ENCODE measurements at places on chromosomes 11 and 22. TPM values are rescaled to one million over a fixed set of nuclear protein-coding genes. Genes with fewer than 3 reads are reported as not detected.

PHOX2A gene
- total RNA-seq, result not detected

MS4A15 gene
- not detected for total RNA-seq

KCNQ1OT1 gene
- total RNA-seq, result 0.19 TPM

GPHA2 gene
- not detected for total RNA-seq

- no peaks in the 10 kb centered on the region for H3K36me3 ChIP-seq
- H3K27me3 ChIP-seq, result no peaks in the 10 kb centered on the region
- H3K4me1 ChIP-seq, result peaks cover 2% of the 10 kb centered on the region
- DNase-seq, result peak; percentile 87
- no peak overlapping the region for H3K4me3 ChIP-seq
Measured at GRCh38 chr11:16820324-16821092, 82.1 kb downstream of the C11orf58 start.

DNA sequence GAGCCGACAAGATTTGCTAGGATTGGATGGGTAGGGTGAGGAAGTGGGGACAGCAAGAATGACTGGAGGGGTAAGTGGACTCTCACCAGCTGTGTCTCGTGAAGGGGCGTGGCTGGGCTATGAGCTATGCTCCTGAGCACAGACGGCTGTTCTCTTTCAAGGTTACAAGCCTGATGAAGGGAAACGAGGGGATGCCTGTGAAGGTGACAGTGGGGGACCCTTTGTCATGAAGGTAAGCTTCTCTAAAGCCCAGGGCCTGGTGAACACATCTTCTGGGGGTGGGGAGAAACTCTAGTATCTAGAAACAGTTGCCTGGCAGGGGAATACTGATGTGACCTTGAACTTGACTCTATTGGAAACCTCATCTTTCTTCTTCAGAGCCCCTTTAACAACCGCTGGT is 19.9 kb downstream of the F2 start:
- no peaks in the 10 kb centered on the region for H3K4me1 ChIP-seq

GRCh38 chr22:29269731-29270474 is 1.8 kb downstream of the EWSR1 start:
- peak overlapping the region; percentile 90 for H3K4me3 ChIP-seq
- H3K27me3 ChIP-seq, result no peaks in the 10 kb centered on the region
- DNase-seq, result peak; percentile 24
- peaks cover 64% of the 10 kb centered on the region for H3K4me1 ChIP-seq
- H3K36me3 ChIP-seq, result peaks cover 65% of the 10 kb centered on the region

DNA sequence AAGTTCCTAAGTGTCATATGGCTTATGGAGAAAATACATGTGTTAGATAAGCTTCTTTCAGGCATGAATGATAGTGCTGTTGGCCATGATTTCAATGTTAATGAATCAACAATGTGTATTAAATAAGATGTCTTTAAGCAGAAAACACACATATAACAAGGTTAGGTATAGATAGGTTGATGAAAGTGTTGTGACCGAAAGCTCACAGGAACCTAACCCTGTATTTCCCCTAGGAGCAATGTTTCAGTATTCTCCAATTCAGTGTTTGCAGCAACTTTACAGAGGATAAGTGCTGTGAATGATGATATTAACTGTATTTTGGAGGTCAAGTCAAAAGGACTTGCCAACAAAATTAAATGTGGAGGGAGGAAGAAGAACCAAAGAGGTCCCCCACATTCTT is 82.8 kb upstream of the PRDM11 start:
- H3K4me3 ChIP-seq, result no peak overlapping the region
- H3K27ac ChIP-seq, result no peak overlapping the region
- no peaks in the 10 kb centered on the region for H3K27me3 ChIP-seq

DNA sequence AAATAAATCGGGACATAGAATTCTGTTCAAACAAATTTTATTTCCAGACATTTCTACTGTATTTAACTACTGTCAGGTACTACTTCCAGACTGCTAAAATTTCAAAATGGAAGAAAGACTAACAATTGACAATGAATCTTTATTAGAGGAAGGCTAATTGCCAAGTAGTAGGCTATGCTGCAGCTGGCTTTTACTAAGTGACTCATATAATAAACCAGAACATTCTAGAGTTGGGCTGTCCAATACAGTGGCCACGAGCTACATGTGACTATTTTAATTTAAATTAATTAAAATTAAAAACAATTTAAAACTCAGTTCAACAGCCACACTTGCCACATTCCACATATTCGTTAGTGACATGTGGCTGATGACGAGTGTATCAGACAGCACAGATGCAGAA is 27.6 kb downstream of the CHKA start:
- DNase-seq, result no peak
- H3K4me1 ChIP-seq, result no peaks in the 10 kb centered on the region
- H3K27ac ChIP-seq, result no peak overlapping the region
- no peaks in the 10 kb centered on the region for H3K27me3 ChIP-seq
- H3K4me3 ChIP-seq, result no peak overlapping the region

GRCh38 chr11:19844806-19845205 is 132.2 kb downstream of the NAV2 start:
- no peak overlapping the region for H3K4me3 ChIP-seq
- no peak overlapping the region for H3K27ac ChIP-seq
- H3K36me3 ChIP-seq, result no peaks in the 10 kb centered on the region
- no peaks in the 10 kb centered on the region for H3K27me3 ChIP-seq

DNA sequence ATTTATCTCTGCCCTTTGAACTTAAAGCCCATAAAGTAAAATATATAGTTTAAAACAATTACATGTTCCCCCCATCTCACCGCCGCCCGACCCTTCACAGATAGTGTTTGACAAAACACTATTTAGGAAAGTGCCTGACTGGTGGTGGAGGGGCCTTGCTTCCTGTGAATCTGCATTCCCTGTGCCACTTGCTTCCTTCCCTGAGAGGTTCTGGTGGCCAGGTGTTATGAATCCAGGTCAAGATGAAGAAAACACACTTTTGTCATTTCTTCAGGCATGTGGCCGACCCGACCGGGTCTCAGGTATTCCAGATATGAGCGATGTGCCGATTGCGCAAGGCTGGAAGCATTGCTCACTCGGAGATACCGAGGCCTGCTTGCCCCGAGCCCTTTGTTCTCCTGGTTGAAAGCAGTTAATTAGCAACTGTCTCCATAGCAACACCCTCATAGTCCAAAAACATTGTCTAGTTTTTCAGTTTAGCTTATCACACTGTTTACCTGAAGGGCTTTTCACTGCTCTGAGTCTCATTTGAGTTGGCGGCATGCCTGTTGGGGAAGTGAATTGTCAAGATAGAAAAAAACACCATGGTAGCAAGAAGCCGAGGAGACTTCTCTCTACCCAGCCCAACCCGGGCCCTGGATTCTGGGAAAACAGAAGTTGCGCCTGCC is 128.3 kb downstream of the TEAD1 start:
- no peak overlapping the region for H3K27ac ChIP-seq
- peaks cover 45% of the 10 kb centered on the region for H3K27me3 ChIP-seq
- DNase-seq, result peak; percentile 54
- H3K36me3 ChIP-seq, result no peaks in the 10 kb centered on the region
- no peak overlapping the region for H3K4me3 ChIP-seq
- H3K4me1 ChIP-seq, result no peaks in the 10 kb centered on the region

DNA sequence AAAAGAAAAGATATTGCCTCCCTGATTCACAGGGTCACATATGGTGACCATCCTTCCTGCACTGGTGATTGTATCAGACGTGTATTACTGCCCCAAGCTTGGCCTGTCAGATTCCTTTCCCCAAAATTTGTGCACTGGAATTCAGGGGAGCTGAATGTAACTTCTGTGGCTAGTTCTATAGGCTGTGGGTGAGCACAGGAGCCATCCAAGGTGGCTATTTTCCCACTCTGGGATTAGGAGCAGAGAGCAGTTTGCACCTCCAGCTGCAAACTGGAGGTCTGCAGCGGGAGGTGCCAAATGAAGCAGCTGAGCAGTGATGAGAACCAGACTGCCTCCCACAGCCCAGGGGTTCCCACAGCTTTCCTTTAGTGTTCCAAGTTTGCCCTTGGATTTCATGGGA is 124.2 kb upstream of the PITPNB start:
- H3K27me3 ChIP-seq, result no peaks in the 10 kb centered on the region
- no peak overlapping the region for H3K27ac ChIP-seq
- H3K4me3 ChIP-seq, result no peak overlapping the region
- DNase-seq, result no peak
- H3K36me3 ChIP-seq, result no peaks in the 10 kb centered on the region
- no peaks in the 10 kb centered on the region for H3K4me1 ChIP-seq

DNA sequence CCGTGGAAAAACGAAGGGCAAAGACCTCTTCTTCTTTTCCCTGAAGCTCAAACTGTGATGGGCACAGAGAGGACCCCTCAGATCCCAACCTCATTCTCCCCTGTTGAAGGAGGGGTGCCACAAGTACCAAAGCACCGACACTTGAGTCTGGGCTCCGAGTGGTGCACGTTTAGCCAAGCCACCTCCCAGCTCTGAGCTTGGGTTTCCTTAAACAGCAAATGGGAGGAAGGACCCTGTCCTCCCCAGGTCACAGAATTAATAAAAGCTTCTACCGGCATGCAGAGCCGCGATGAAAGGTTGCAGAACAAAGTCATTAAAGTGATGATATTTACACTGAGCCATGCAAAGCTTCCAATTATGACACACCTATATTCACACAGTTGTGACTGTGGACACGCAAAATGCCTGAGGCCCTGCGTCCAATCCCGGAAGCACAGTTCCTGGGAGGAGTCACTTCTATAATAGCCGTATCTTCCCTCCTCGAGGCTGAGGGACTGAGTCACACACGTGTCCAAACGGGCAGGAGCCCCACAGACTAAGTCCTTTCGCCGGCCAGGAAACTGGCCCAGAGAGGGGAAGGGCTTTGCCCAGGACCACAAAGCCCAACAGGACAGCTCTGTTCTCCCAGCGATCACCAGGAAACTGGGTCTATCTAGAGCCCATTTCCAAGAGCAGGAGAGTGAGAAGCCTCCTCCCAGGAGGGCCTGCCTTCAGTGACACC is 922 bp upstream of the CSNK1E start:
- no peak for DNase-seq
- peak overlapping the region; percentile 76 for H3K4me3 ChIP-seq
- peaks cover 36% of the 10 kb centered on the region for H3K4me1 ChIP-seq
- H3K27ac ChIP-seq, result peak overlapping the region; percentile 78
- no peaks in the 10 kb centered on the region for H3K27me3 ChIP-seq
- peaks cover 4% of the 10 kb centered on the region for H3K36me3 ChIP-seq

All from activated CD4-positive, alpha-beta memory T cell treated with anti-CD3 and anti-CD28 coated beads for 36 hours (primary cell).